ENCODE measurements at places on chromosomes 5 and 9. TPM values are rescaled to one million over a fixed set of nuclear protein-coding genes. Genes with fewer than 3 reads are reported as not detected.

DNA sequence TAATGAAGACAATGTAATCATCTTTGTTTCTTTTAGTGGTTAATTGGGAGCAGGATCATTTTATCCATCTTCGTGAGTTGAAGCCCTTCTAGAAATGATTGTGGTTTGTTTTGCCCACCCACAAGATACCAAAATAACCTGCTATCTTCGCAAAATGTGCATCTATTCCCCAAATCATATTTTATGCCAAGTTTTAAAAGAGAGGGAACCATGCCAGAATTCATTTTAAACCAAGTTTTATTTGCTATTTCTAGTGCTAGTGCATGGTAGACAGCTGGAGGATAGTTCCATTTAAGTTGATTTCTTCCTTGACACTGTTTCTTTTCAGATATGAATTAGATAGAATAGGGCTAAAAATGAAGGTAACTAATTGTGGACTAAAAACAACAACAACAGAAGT is 104.2 kb downstream of the RAB3C start:
- no peak for DNase-seq

DNA sequence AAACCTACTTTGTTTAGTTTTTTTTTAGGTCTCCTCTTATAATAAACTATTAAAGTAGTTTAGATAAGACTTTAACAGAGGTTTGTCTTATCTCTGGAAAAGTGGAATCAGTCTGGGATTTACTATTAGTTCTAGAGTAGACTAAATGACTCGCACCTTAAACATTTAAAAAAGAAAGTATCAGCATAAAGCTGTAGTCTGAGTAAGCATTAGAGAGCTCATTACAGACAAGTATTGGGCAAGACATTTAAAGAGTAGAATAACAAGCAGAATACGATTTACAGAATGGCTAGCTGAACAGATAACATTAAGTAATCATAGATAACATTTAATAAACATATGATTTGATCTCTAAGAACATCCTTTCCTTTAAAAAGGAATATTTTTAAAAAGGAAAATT is 226.0 kb upstream of the DMAC1 start:
- no peak for DNase-seq

Gene CAMK2A
- not detected for total RNA-seq

DNA sequence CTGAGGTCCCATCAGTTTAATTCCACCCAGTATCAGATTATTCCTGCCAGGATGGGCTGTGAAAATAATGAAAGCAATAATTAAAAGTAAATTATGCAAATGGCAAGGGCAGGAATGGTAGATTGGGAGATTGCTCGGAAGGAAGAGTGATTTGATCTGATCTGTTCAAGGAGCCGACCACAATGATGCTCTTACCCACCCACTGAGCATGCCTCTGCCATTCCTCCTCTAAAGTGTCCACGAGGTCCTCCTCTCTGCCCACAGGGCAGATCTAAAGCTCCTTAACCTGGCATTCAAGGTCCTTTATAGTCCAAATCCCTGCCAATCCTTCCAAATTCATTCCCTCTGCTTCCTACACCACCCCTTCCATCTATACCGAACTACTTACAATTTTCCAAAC is 147.8 kb downstream of the TTLL11 start:
- DNase-seq = no peak

- DNase-seq = no peak
Measured at GRCh38 chr5:17436350-17436749, 61.7 kb upstream of the TAF11L2 start.

Gene MEIKIN
- not detected for total RNA-seq
